ENCODE measurements at places on chromosomes 6 and 20.
A peak's percentile ranks its signal among the peaks of the same experiment; 100 is the strongest.

DNA sequence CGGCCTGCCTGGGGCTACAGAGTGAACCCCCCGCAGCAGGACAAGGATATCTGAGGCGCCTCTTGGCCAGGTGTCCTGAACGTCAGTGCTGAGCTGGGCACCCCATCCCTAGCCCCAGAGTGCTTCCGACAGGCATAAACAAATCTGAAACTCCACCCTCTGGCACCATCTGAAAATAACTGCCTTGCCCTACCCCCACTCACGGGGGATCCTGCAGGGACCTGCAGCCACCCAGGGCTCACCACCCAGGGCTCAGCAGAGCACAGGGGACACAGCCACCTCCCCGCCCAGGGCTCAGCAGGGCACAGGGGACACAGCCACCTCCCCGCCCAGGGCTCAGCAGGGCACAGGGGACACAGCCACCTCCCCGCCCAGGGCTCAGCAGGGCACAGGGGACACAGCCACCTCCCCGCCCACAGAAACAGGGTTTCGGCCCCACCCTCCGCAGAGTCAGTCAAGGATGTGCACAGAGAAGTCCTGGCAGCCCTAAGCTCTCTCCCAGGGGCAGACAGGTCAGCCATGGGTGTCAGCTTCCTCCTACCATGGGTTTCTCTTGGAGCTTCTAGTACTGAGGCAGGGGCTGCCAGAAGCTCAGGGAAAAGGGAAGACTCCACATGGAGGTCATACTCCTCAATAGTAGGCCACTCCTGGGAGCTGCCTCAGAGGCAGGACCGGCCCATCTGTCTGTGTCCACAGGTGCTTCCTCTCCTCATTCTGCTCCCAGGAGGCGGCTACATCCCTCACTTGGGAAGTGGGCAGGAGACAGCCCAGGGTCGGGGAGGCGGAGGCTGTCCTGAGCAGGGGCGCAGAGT, 4.6 kb downstream of the UCKL1 start:
- peaks cover 89% of the 10 kb centered on the region for H3K4me1 ChIP-seq
- no peak overlapping the region for H3K4me3 ChIP-seq
- peak overlapping the region; percentile 98 for H3K27ac ChIP-seq
- DNase-seq = no peak
- no peaks in the 10 kb centered on the region for H3K27me3 ChIP-seq
- H3K36me3 ChIP-seq = no peaks in the 10 kb centered on the region

- H3K27ac ChIP-seq = no peak overlapping the region
- no peak for DNase-seq
- H3K27me3 ChIP-seq = no peaks in the 10 kb centered on the region
- no peaks in the 10 kb centered on the region for H3K4me1 ChIP-seq
- no peaks in the 10 kb centered on the region for H3K36me3 ChIP-seq
Measured at GRCh38 chr20:57794600-57795341, 85.0 kb upstream of the PMEPA1 start.

GRCh38 chr6:156617376-156617775, 159.8 kb upstream of the ARID1B start:
- no peak overlapping the region for H3K27ac ChIP-seq
- H3K27me3 ChIP-seq = no peaks in the 10 kb centered on the region
- no peaks in the 10 kb centered on the region for H3K36me3 ChIP-seq
- DNase-seq = peak; percentile 76
- peaks cover 16% of the 10 kb centered on the region for H3K4me1 ChIP-seq

- no peak overlapping the region for H3K27ac ChIP-seq
- H3K4me3 ChIP-seq = no peak overlapping the region
- peaks cover 18% of the 10 kb centered on the region for H3K36me3 ChIP-seq
- no peak for DNase-seq
Measured at GRCh38 chr6:147266821-147267220, 62.6 kb downstream of the STXBP5 start.

GRCh38 chr20:34364223-34364506, 1.1 kb downstream of the ITCH start:
- no peak for DNase-seq
- H3K36me3 ChIP-seq = peaks cover 1% of the 10 kb centered on the region
- H3K27me3 ChIP-seq = no peaks in the 10 kb centered on the region
- peak overlapping the region; percentile 94 for H3K4me3 ChIP-seq
- H3K27ac ChIP-seq = peak overlapping the region; percentile 97
- H3K4me1 ChIP-seq = peaks cover 39% of the 10 kb centered on the region

DNA sequence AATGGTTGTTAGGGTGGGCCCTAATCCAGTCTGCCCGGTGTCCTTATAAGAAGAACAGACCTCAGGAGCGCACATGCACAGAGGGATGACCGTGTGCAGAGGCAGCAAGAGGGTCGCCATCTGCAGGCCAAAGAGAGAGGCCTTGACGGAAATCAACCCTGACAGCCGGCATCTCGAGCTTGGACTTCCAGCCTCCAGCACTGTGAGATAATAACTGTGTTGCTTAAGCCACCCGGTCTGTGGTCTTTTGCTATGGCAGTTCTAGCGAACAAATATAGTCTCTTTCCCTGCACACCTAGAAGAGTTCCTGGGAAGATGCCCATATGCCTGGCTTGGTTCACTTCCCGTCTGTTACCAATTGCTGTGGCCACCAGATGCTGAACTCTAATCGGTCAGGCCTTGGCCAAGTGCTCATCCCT, 35.3 kb upstream of the PTGIS start:
- no peak for DNase-seq
- no peak overlapping the region for H3K27ac ChIP-seq
- H3K4me3 ChIP-seq = no peak overlapping the region
- no peaks in the 10 kb centered on the region for H3K4me1 ChIP-seq

GRCh38 chr6:26367114-26367513, 2.1 kb downstream of the BTN3A2 start:
- no peaks in the 10 kb centered on the region for H3K4me1 ChIP-seq
- H3K36me3 ChIP-seq = no peaks in the 10 kb centered on the region
- DNase-seq = no peak
- no peak overlapping the region for H3K27ac ChIP-seq
- no peak overlapping the region for H3K4me3 ChIP-seq

DNA sequence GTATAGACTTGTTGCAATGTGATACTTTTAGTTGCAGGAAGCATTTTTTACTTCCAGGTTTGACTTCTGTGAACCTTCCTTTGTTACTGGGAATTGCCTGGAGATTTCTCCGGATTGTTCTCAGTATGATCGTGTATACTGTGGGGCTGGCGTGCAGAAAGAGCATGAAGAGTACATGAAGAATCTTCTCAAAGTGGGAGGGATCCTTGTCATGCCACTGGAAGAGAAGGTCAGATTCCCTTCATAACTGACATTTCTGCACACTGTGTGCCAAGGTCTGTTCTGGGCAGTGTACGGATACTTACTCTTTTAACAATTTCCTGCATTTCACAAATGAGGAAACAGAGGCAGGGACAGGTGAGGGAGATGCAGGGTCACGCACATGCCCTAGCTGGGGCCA, 9.7 kb downstream of the PCMTD2 start:
- DNase-seq = no peak
- H3K27me3 ChIP-seq = no peaks in the 10 kb centered on the region
- H3K4me1 ChIP-seq = peaks cover 92% of the 10 kb centered on the region
- H3K36me3 ChIP-seq = no peaks in the 10 kb centered on the region
- H3K27ac ChIP-seq = peak overlapping the region; percentile 78

DNA sequence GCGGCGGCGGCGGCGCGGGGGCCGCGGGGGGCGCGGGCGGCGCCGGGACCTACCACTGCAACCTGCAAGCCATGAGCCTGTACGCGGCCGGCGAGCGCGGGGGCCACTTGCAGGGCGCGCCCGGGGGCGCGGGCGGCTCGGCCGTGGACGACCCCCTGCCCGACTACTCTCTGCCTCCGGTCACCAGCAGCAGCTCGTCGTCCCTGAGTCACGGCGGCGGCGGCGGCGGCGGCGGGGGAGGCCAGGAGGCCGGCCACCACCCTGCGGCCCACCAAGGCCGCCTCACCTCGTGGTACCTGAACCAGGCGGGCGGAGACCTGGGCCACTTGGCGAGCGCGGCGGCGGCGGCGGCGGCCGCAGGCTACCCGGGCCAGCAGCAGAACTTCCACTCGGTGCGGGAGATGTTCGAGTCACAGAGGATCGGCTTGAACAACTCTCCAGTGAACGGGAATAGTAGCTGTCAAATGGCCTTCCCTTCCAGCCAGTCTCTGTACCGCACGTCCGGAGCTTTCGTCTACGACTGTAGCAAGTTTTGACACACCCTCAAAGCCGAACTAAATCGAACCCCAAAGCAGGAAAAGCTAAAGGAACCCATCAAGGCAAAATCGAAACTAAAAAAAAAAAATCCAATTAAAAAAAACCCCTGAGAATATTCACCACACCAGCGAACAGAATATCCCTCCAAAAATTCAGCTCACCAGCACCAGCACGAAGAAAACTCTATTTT, 2.0 kb downstream of the FOXC1 start:
- H3K4me3 ChIP-seq = peak overlapping the region; percentile 67
- no peaks in the 10 kb centered on the region for H3K36me3 ChIP-seq
- DNase-seq = no peak
- peaks cover 14% of the 10 kb centered on the region for H3K27me3 ChIP-seq

- peak overlapping the region; percentile 99 for H3K27ac ChIP-seq
- peak overlapping the region; percentile 81 for H3K4me3 ChIP-seq
- peak; percentile 91 for DNase-seq
- H3K4me1 ChIP-seq = peaks cover 48% of the 10 kb centered on the region
- no peaks in the 10 kb centered on the region for H3K36me3 ChIP-seq
Measured at GRCh38 chr6:3750317-3751076, 1.0 kb downstream of the PXDC1 start.

DNA sequence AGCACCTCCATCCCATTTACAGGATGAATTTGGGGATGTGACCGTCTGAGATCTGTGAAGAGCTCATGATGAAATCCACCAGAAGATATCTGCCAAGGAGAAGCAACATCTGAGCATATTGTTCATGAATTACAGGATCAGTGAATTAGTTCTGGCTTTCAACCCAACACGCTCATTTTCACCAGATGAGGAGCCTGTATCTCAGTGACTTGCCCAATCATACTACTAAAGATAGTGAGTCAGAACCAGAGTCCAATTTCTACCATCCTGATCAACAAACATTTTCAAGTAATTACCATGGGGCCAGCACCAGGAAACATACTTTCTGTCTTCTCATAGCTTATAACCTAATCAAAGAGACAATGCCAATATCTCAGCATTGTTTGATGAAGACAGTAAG, 116.6 kb downstream of the ZDHHC14 start:
- no peak for DNase-seq
- H3K4me3 ChIP-seq = no peak overlapping the region
- H3K36me3 ChIP-seq = no peaks in the 10 kb centered on the region
- H3K27ac ChIP-seq = no peak overlapping the region
- H3K4me1 ChIP-seq = peaks cover 5% of the 10 kb centered on the region
- H3K27me3 ChIP-seq = no peaks in the 10 kb centered on the region

DNA sequence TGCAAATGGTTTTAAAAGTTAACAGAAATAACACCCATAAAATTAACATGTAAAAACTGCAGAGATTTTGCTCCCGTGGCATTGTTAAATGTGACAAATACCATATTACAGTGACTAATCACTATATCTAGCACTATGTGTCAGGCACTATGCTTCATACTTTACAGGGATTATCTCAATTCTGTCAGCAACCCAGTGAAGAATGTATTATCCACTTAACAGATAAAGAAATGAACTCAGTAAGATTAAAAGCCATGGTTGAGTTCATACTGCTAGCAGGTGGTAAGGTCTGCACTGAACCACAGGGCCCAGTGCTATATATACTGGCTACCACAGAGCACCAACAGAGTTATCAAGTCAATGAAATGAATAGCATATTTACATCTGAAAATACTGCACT, 65.4 kb downstream of the RWDD2A start:
- no peaks in the 10 kb centered on the region for H3K4me1 ChIP-seq
- H3K4me3 ChIP-seq = no peak overlapping the region
- H3K27ac ChIP-seq = no peak overlapping the region
- no peaks in the 10 kb centered on the region for H3K27me3 ChIP-seq
- DNase-seq = no peak

- H3K36me3 ChIP-seq = no peaks in the 10 kb centered on the region
- no peak overlapping the region for H3K4me3 ChIP-seq
- no peak overlapping the region for H3K27ac ChIP-seq
- DNase-seq = no peak
Measured at GRCh38 chr6:152821525-152821924, 70.9 kb downstream of the VIP start.

DNA sequence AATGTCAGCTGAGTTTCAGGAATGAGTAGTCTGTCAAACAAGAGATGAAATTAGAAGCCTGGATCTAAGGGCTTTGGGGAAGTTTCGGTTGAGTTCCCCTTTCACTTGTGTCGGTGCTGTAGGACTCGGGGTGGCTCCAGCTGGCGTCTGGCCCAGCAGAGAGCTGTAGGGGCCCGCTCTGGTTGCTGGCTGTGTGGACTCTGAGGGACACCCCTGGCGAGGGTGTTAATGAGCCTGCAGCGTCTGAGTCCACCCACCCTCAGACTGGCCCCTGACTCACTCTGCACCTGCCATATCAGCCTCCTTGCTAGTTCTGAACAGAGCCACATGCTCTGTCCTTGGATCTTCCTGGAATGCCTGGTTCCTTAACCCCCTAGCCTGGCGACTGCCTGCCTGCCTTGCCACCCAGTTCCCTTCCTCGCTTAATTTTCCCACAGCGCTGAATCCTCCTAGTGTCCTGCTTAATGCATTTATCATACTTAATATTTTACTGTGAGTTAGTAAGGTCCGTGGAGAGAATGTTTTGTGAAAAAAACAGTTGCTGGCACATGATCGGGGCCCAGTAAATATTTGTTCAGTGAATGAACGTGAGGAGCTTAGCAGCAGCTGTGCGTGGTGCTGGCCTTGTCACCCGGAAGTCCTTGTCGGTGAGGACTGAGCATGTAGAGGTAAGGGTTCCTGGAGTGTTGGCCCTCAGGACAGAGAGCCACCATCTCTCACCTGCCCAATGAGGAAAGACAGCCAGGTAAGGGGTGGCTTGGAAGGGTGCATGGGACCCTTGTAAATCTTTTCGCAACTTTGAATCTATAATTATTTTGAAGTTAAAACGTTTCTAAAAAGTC, 1.6 kb downstream of the DNAJC5 start:
- H3K36me3 ChIP-seq = peaks cover under 1% of the 10 kb centered on the region
- H3K4me1 ChIP-seq = no peaks in the 10 kb centered on the region
- peak; percentile 66 for DNase-seq

DNA sequence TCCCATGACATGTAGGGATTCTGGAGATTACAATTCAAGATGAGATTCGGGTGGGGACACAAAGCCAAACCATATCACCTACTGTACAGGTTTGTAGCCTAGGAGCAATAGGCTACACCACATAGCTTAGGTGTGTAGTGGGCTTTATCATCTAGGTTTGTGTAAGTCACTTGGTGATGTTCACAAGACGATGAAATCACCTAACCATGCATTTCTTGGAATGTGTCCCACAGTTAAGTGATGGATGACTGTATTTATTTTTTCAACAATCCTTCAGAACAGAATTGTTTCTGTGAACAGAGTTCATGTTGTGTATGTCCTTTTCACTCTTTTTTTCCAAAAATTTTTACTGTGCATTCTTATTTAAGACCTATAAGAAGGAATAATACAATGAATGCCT, 76.1 kb downstream of the DTD1 start:
- H3K27ac ChIP-seq = no peak overlapping the region
- H3K4me3 ChIP-seq = no peak overlapping the region
- H3K4me1 ChIP-seq = no peaks in the 10 kb centered on the region
- no peaks in the 10 kb centered on the region for H3K27me3 ChIP-seq

Data from right atrium auricular region (tissue), 2 donors.